ENCODE measurements at places on chromosomes 12 and 14. TPM values are rescaled to one million over a fixed set of nuclear protein-coding genes. Genes with fewer than 3 reads are reported as not detected.

MANSC1 gene
- polyA plus RNA-seq, result 11.3 TPM

PLEKHG3 gene
- 21.3 TPM for polyA plus RNA-seq

MLF2 gene
- 188 TPM for polyA plus RNA-seq

SPIC gene
- polyA plus RNA-seq, result not detected

MVK gene
- 7.2 TPM for polyA plus RNA-seq

KRT6A gene
- not detected for polyA plus RNA-seq

ANG gene
- 16.0 TPM for polyA plus RNA-seq

CCDC175 gene
- not detected for polyA plus RNA-seq

NFE2 gene
- polyA plus RNA-seq, result 10.6 TPM

REP15 gene
- 3.3 TPM for polyA plus RNA-seq
